Calu3 (cell line): ENCODE measurements at places on chromosomes 6 and 20. TPM values are rescaled to one million over a fixed set of nuclear protein-coding genes. Genes with fewer than 3 reads are reported as not detected.

DNA sequence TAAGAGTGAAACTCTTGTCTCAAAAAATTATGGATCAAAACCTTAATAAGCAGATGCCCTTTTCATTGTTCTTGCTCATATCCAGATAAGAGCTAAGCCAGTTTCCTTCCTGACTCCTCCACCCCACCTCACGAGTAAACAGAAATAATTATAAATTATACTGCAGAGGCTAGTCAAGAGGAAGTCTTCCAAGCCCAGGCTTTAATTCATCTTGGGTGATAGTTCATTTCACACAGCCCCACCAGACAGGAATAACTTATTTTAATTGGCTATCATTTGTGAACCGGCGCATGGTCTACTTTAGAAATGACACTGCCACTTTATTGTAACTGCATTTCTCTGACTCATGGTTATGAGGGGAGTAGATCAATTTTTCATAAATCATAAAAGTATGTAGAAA is 102.0 kb downstream of the BTBD3 start:
- no peak for DNase-seq

- DNase-seq: no peak
These were observed 11.6 kb downstream of the CCN6 start for GRCh38 chr6:112065426-112065986.

- no peak for DNase-seq
These were observed 293.8 kb downstream of the ZNF217 start for GRCh38 chr20:53299831-53300230.

DNA sequence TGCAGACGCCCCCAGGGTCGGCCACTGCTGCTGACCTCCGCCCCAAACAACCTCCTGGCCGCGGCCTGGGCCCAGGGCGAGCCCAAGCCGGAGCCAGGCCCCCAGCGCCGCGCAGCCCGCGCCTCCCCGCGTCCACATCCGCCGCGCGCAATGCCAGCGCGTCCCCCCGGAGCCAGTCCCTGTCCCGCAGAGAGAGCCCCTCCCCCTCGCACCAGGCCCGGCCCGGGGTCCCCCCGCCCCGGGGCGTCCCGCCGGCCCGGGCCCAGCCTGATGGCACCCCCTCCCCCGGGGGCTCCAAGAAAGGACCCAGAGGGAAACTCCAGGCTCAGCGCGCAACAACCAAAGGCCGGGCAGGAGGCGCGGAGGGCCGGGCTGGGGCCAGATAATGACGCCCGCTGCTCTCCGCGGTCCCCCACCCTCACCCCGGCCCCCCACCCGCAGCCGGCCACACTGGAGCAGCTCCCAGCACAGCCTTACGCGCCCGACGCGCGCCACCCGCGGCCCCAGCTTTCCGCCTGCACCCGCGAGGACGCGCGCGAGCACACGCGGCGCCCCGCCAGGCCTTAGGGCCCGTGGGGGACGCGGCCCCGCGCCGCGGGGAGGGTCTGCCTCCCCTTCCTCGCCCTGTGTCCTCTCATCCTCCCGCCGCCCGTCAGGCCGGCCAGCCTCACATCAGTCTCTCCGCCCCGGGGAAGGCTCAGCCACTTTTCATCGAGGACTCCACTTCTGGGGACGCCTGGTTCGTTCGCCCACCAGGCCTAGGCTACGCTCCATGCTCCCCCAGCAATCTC is 12.9 kb upstream of the SLC22A7 start:
- DNase-seq: no peak

DNA sequence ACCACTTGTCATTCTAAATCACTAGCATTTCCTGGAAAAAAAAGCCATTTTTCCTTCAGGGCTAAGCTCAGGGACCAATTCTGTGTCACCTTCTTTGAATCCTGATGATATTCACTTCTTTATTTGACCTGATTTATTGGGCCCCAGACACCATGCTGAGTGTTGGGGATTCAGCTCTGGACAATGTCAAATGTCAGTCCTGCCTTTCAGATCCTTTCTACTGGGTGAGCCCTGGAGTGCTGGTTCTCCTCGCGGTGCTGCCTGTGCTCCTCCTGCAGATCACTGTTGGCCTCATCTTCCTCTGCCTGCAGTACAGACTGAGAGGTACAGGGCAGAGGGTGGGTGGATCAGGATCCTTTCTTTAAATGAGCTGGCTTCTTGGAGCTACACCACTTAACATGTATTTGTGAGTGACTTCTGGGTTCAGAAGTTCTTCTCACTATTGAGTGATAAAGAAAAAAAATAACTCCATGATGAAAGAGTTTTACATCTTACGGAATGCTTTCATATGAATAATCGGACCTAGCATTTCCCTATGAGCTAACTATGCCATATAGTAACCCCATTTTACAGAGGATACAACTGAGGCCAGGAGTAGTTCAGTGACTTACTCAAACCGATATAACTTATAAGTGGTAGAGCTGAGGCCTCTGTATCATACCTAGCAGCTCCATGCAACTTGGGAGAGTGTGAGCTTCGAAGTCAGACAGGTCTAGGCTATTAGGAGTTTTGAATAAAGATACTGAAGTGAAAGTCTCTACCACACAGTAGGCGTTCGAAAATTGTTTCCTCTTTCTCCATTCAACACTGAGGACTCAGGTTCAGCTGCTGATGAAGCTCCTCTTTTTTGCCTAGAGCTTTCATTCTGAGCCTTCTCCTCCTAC is 9.3 kb downstream of the MOG start:
- no peak for DNase-seq

The LAMA4 gene
- total RNA-seq: 85.8 and 89.9 TPM in 2 replicates

DNA sequence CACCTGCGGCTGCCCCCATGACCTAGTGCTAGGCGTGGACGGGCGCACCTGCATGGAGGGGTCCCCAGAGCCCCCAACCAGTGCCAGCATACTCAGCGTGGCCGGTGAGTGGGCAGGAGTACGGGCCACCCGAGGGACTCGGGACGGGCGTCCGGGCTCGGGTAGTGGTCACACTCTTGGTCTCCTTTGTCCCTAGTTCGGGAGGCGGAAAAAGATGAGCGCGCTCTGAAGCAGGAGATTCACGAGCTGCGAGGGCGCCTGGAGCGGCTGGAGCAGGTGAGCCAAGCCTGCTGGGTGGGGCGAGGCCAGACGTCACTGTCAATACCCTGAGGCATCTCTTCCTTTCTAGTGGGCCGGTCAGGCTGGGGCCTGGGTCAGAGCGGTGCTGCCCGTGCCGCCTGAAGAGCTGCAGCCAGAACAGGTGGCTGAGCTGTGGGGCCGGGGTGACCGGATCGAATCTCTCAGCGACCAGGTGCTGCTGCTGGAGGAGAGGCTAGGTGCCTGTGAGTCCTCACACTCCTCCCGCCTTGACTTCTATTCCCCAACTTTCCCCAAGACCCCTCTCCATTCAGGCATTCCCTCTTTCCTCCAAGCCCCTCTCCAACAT is 2.9 kb downstream of the EGFL8 start:
- DNase-seq: no peak

- DNase-seq: peak; percentile 7
These were observed 266.5 kb downstream of the C6orf118 start for GRCh38 chr6:165042912-165043311.

DNA sequence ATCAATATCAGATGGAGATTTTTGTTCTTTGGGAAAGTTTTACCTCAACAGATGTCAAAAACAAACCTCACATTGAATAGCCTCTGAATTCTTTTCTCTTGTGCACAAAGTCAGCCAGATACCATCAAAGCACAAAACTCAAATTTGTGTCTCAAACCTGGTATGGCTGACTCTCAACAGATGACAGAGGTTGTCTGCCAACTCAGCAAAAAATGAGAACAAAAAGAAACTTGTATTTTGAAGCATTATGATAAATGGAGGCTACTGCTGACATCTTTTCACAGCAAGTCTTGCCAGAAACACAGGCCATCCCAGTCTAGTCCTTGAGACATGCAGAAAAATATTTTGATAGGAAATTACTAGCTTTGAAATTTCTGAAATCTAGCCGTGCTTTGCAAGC is 79.8 kb downstream of the KIF16B start:
- no peak for DNase-seq

DNA sequence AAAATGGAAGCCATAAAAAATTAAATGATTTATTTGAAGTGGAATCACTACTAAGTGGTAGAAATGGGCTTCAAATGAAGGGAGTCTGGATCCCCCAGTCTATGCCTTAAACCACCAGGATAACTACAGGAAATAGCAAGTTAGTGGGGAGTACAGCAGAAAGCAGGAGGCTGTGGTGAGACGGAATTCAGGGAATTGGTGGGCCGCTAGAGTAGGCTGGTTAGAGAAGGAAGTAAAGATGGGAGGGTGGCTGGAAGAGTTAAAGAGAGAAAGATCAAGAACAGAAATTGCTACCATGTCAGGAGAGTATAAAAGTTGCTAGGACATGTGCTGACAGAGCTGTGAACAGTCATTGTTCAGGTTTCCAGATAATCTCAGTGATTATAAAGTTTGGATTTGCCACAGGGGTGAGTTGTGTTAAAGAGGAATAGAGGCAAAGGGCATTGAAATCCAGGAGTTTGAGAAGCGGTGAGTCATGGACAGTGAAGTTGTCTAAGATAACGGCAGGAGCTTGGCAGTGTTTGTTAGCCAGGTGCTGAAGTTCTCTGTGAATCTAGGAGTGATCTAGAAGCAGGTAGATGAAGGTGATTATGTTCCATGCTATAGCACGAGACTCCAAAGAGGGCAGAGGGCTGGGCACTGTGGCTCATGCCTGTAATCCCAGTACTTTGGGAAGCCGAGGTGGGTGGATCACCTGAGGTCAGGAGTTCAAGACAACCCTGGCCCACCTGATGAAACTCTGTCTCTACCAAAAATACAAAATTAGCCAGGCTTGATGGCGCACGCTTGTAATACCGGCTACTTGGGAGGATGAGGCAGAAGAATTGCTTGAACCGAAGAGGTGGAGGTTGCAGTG is 13.7 kb upstream of the HINT3 start:
- no peak for DNase-seq
